ENCODE measurements at places on chromosomes 16 and 17.

GRCh38 chr16:17403156-17403809 lies 67.5 kb downstream of the XYLT1 start:
- no peak for DNase-seq

- no peak for DNase-seq
Measured at GRCh38 chr17:70242781-70243437, 73.6 kb downstream of the KCNJ2 start.

DNA sequence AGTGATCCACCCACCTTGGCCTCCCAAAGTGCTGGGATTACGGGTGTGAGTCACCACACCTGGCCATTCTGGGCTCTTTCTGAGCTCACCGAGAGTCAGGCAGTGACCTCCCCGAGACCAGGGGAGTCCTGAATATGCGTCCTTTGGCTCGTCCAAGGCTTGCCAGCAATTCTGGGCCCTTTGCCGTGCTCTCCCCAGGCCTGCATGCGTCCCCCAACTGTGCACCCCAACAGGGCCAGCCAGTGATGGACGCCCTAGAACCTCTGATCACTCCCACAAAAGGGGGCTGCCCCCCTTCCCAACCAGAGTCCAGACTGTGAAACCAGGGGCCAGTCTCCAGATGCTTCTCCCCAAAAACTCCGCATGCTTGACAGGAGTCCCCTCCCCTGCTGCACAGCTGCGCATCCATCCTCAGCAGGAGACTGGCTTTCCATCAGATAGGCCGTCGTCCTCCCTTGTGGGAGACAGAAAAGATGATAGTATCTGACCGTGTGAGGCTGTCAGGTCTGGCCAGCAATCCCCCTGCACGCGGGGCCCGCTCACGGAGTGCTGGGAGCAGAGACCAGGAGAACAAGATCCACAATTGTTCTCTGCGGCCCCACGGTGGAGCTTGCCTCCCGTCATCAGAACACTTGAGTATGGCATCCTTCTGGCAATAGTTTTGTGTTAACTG lies 15.5 kb downstream of the HS3ST6 start:
- no peak for DNase-seq

DNA sequence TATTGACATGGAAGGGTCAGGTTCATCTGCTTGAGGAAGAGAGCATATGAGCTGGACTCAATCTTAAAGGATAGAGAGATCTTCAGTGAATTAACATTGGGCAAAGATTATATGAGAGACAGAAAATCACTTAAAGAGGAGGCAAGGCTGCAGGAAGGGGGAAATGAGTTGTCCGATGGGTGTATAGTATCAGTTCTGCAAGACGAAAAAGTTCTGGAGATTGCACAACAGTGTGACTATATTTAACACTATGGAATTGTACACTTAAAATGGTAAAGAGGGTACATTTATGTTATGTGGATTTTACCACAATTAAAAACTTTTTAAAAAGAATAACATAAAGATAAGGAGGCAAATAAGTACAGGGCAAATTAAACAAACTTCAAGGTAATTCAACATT lies 80.7 kb downstream of the HELZ start:
- DNase-seq = no peak

DNA sequence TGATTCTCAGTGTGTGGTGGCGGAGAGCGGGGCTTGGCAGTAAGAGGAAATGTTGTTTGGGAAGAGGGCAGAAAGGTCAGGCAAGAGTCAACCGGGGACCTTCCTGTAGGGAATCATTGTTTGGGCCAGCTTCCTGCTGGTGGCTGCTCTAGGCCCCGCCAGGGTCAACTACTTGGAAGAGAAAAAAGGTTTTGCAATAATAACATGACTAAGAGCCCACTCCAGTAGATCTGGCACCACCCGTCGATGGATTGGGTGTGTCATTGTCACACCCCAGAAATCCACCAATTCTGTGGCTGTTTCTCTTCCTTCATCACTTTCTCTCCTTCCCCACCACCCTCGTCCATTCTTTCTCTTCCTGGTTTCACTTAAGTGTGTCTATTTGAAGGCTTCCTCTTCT lies 4.2 kb upstream of the KRT24 start:
- DNase-seq = no peak

GRCh38 chr17:82399601-82400101 lies 18.5 kb upstream of the HEXD start:
- DNase-seq = no peak

GRCh38 chr17:44382917-44383316 lies 6.5 kb downstream of the ITGA2B start:
- no peak for DNase-seq

DNA sequence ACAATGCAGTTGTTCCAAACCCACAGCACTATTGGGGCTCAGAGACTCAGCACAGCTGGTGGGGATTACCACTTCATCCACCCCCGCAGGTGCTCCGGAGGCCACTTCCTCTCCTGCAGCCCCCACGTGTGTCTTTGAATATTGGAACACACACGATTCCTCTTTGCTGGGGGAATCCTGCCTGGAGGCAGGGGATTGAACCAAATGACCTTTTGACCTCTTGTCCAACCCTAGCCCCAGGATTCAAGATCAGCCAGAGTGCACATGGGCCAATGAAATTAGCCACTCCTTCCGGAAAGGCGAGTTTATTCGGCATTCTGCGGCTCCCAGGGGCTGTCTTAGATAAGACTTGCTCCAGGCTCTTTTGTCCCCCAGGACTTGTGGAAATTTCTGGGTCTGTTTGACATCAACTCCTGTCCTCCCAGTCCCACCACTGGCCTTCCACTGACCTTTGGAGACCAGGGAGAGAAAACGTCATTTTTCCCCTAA lies 350.2 kb downstream of the FOXL1 start:
- DNase-seq = no peak

DNA sequence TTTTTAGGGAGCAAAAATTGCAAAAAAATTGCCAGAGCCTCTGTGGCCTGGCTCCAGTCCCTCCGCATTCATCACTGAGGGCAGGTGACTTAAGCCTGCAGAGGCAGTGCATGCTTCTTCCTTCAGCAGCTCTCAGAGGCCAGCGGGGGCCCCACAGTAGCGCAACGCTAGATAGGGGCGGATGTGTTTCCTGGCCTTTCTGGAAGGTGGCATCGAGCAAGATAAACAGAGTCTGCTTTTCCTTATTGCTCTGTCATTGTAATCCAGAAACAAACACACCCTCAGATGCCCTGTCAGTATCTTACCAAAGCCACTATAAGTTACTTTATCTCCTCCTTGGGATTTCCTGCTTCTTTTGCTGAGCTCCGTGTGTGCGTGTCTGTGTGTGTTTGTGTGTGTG lies 75.5 kb upstream of the IRX6 start:
- DNase-seq = no peak
